Lung microvascular endothelial cell (primary cell): ENCODE measurements at places on chromosomes 1 and 21. TPM values are rescaled to one million over a fixed set of nuclear protein-coding genes. Genes with fewer than 3 reads are reported as not detected.

Gene FBLIM1
- 110 and 128 TPM in 2 replicates for total RNA-seq

Gene GBP1
- 6.0 and 7.4 TPM in 2 replicates for total RNA-seq

Gene MYCL
- 0.20 and 0.44 TPM in 2 replicates for total RNA-seq

Gene SPRR5
- not detected in 2 replicates for total RNA-seq

Gene GIPC2
- 25.3 and 32.3 TPM in 2 replicates for total RNA-seq

Gene SFT2D2
- total RNA-seq: 33.3 and 46.2 TPM in 2 replicates

Gene DIO1
- total RNA-seq: not detected in 2 replicates

Gene RNU1-1
- total RNA-seq: under 0.01 and 5,258 TPM in 2 replicates

Gene LGR6
- not detected in 2 replicates for total RNA-seq

Gene NPR1
- 5.9 and 17.3 TPM in 2 replicates for total RNA-seq

Gene STIL
- 2.6 and 5.2 TPM in 2 replicates for total RNA-seq

Gene CELA2A
- total RNA-seq: not detected in 2 replicates

Gene HOOK1
- total RNA-seq: not detected in 2 replicates

Gene ZNF496
- total RNA-seq: 15.3 and 26.6 TPM in 2 replicates

Gene RSPO1
- not detected in 2 replicates for total RNA-seq

Gene TXLNA
- total RNA-seq: 46.6 and 64.9 TPM in 2 replicates

Gene SPATC1L
- total RNA-seq: 2.6 and 3.6 TPM in 2 replicates

Gene TBX15
- under 0.01 and 4.1 TPM in 2 replicates for total RNA-seq

Gene FHAD1
- total RNA-seq: under 0.01 TPM in 1 of 2 replicates, not detected in the other

Gene LAMB3
- total RNA-seq: 0.20 and 5.0 TPM in 2 replicates

Gene ST6GALNAC3
- 40.5 and 41.5 TPM in 2 replicates for total RNA-seq

Gene ZNF326
- total RNA-seq: 5.0 and 6.7 TPM in 2 replicates

Gene TSSK3
- total RNA-seq: not detected in 2 replicates
